MCF 10A (cell line): ENCODE measurements at places on chromosomes 2 and 18. TPM values are rescaled to one million over a fixed set of nuclear protein-coding genes. Genes with fewer than 3 reads are reported as not detected.

DNA sequence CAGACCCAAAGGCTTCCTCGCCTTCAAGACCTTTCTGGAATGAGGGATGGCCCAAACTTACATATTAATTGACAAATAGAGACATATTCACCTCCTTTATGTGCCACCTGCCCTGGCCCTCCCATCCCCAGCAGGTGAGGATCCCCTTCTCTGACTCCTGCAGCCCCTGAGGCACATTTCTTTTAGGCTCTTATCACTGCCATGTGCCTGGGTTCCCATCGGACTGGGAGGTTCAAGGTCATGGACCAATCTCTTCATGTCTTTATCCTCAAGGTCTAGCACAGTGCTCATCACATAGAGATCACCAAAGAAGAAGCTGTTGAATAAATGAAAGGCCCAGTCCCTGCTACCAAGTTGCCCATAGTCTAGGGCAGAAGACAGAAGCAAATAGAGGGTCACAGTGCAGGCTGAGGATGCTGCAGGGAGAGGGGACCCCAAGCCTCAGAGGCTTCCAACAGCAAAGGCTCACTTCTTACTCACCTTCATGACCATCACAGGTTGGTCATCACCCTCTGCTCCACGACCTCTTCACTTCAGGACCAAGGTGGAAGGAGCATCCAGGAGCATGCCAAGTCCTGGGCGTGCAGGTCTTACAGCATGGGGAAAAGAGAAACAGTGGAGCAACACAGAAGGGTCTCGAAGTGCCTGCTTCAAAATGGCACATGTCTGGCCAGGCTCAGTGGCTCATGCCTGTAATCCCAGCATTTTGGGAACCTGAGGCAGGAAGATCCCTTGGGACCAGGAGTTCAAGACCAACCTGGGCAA is 193.9 kb downstream of the SMAD2 start:
- H3K27ac ChIP-seq, result no peak overlapping the region
- H3K4me3 ChIP-seq, result no peak overlapping the region
- H3K27me3 ChIP-seq, result peaks cover 93% of the 10 kb centered on the region
- DNase-seq, result no peak

GRCh38 chr2:105576440-105577241 is 168.1 kb upstream of the NCK2 start:
- H3K4me3 ChIP-seq, result no peak overlapping the region
- peaks cover 32% of the 10 kb centered on the region for H3K27me3 ChIP-seq
- H3K27ac ChIP-seq, result peak overlapping the region; percentile 52
- no peaks in the 10 kb centered on the region for H3K36me3 ChIP-seq

- DNase-seq, result no peak
- no peak overlapping the region for H3K27ac ChIP-seq
- H3K4me1 ChIP-seq, result peaks cover 6% of the 10 kb centered on the region
- H3K4me3 ChIP-seq, result no peak overlapping the region
Measured at GRCh38 chr2:227150222-227150936, 13.6 kb downstream of the COL4A4 start.

DNA sequence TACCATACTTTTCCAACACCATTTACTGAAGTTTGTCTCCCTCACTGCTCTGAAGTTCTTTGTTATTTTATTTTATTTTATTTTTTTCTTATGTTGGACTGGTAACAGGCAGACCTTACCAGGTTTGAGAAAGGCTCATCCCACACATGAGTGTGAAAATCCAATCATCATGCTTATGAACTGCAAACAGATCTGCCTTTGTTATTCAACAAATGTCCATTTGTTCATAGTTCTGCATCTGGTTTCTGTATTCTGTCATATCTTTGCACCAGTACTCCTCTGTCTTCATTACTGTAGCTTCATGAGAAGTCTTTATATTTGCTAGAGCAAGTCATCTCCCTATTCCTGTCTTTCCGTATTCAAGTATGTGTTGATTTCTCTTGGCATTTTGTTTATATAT is 5.3 kb downstream of the RNU2-63P start:
- H3K27me3 ChIP-seq, result no peaks in the 10 kb centered on the region
- H3K4me1 ChIP-seq, result peaks cover under 1% of the 10 kb centered on the region
- no peak overlapping the region for H3K27ac ChIP-seq
- H3K36me3 ChIP-seq, result peaks cover under 1% of the 10 kb centered on the region
- H3K4me3 ChIP-seq, result no peak overlapping the region

- H3K27ac ChIP-seq, result peak overlapping the region; percentile 97
- H3K27me3 ChIP-seq, result no peaks in the 10 kb centered on the region
- DNase-seq, result peak; percentile 73
- H3K4me3 ChIP-seq, result peak overlapping the region; percentile 95
- peaks cover 35% of the 10 kb centered on the region for H3K36me3 ChIP-seq
- H3K4me1 ChIP-seq, result peaks cover 47% of the 10 kb centered on the region
Measured at GRCh38 chr2:36356990-36357846, 1.6 kb downstream of the CRIM1 start.

- DNase-seq, result no peak
- no peak overlapping the region for H3K4me3 ChIP-seq
- no peaks in the 10 kb centered on the region for H3K27me3 ChIP-seq
- no peaks in the 10 kb centered on the region for H3K36me3 ChIP-seq
Measured at GRCh38 chr2:204849892-204850291, 304.6 kb downstream of the PARD3B start.

DNA sequence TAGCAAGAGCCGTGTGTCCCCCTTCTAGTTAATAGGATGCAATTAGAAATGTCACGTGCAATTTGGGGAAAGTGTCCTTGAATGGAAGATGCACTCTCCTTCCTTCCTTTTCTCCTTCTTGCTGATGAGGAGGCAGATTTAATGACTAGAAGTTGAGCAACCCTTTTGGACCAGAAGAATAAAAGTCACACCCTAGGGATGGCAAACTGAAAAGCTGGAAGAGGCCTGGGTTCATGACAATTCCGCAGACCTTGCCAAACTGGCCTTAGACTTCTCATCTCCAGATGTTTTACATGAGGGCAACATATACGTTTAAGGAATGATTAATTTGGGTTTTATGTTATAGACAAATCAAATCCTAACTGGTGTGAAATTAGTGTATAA is 38.6 kb upstream of the NCOA1 start:
- H3K4me3 ChIP-seq, result no peak overlapping the region
- H3K27me3 ChIP-seq, result no peaks in the 10 kb centered on the region
- DNase-seq, result no peak
- no peaks in the 10 kb centered on the region for H3K36me3 ChIP-seq
- peaks cover 6% of the 10 kb centered on the region for H3K4me1 ChIP-seq
- H3K27ac ChIP-seq, result no peak overlapping the region

- no peaks in the 10 kb centered on the region for H3K36me3 ChIP-seq
- H3K27me3 ChIP-seq, result no peaks in the 10 kb centered on the region
- H3K4me3 ChIP-seq, result no peak overlapping the region
- no peak for DNase-seq
- H3K27ac ChIP-seq, result no peak overlapping the region
- no peaks in the 10 kb centered on the region for H3K4me1 ChIP-seq
Measured at GRCh38 chr2:28544405-28544921, 48.6 kb downstream of the PLB1 start.

DNA sequence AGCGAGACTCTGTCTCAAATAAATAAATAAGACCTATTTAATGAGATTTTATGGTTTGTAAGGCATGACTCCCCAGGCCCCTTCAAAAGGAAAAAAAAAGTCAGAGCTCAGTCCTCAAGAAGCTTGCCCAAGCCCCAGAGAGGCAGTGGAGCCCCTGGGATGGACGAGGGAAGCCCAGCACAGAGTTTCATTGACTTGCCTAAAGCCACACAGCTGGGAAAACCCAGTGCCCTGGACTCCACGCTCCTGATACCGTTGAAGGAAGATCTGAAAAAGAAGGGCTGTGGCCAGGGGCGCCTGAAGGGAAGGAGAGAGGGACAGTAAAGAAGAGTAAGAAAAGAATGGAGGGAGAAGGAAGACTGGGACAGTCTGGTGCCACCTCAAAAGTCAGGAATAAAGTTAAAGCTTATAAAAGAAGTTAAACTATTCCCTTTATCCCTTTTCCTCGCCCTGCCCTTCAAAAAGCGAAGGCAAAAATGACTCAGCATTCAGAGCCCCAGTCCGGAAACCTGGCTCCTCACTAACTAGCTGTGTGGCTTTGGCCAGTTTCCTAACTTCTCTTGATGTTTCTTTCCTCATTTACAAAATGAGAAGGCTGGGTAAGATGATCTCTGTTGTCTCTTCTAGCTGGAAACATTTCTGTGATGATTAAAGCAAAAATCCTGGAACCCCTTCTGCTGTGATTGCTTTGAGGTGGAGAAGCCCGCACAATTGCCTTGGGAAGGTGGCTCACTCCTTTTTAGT is 46.7 kb downstream of the LYPD1 start:
- H3K27me3 ChIP-seq, result no peaks in the 10 kb centered on the region
- H3K27ac ChIP-seq, result peak overlapping the region; percentile 77
- peaks cover 43% of the 10 kb centered on the region for H3K4me1 ChIP-seq
- H3K36me3 ChIP-seq, result no peaks in the 10 kb centered on the region
- peak overlapping the region; percentile 25 for H3K4me3 ChIP-seq

- peak overlapping the region; percentile 18 for H3K27ac ChIP-seq
- peak; percentile 100 for DNase-seq
- no peaks in the 10 kb centered on the region for H3K27me3 ChIP-seq
- H3K36me3 ChIP-seq, result no peaks in the 10 kb centered on the region
- H3K4me3 ChIP-seq, result no peak overlapping the region
- H3K4me1 ChIP-seq, result peaks cover 50% of the 10 kb centered on the region
Measured at GRCh38 chr18:75923169-75923568, 495.7 kb upstream of the SMIM21 start.

DNA sequence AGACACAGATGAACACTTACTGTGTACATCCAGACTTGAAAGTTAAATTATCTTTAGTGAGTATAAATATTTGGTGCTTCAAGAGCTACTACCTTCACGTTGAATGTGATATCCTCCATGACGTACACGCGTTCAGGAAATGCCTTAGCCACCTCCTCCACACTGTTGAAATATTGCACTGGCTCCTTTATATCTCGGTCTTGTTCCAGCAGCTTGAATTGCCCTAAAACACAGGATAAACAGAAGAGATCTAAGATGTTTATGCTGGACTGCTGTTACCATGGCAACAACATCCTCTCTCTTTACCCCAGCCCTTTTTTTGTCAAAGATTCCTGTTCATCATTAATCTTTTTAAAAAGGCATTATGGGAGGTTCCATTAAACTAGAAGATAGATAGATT is 120.3 kb downstream of the MEP1B start:
- H3K27ac ChIP-seq, result no peak overlapping the region
- no peak for DNase-seq
- peaks cover 15% of the 10 kb centered on the region for H3K4me1 ChIP-seq
- H3K4me3 ChIP-seq, result no peak overlapping the region
- H3K27me3 ChIP-seq, result no peaks in the 10 kb centered on the region
- H3K36me3 ChIP-seq, result peaks cover 10% of the 10 kb centered on the region

DNA sequence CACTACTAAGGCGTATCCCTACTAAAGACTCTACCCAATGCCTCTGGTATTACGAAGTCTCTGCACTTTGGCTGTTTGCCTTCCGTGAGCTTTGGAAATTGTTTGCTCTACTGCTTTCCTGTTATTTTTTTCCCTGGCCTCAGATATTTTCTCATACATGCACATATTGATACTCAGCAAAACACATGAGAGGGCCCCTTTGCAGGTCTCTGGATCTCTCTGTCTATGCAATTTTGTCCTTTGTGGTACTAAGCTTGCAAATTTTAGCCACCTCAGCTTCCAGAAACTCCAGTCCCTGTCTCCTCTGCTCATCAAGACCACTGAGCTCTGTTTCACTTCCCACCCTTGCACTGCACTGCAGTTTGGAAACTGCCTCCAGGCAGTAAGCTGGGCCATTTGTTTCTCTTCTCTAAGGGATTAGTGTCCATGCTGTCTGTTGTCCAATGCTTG is 46.6 kb downstream of the TAF1B start:
- peaks cover 31% of the 10 kb centered on the region for H3K36me3 ChIP-seq
- H3K4me1 ChIP-seq, result peaks cover 11% of the 10 kb centered on the region
- DNase-seq, result no peak
- peak overlapping the region; percentile 16 for H3K27ac ChIP-seq
- no peak overlapping the region for H3K4me3 ChIP-seq

DNA sequence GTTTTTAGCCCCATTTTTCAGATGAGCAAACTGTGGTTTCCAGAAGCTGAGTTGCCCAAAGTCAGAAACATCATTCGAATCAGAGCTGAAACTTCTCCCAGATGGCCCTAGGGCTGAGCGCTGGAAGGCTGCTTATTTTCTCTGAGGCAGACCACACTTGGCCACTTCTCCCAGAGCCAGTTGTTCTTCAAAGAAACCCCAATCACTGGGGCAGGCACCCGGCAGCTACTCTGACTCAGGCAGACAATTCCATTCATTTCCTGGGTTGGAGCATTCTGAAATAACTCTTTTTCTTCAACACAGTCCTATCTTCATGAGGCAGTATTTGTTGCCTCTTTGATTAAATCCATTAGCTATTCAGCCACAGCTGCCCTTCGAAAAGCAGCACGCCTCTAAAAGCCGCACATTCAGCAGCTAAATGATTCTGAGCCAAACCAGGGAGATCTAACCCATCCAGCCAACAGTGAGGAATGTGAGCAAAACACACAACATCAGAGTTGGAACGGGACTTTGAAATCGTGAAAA is 40.9 kb downstream of the LRATD1 start:
- no peak overlapping the region for H3K27ac ChIP-seq
- H3K27me3 ChIP-seq, result no peaks in the 10 kb centered on the region
- peaks cover under 1% of the 10 kb centered on the region for H3K4me1 ChIP-seq
- peaks cover under 1% of the 10 kb centered on the region for H3K36me3 ChIP-seq
- no peak for DNase-seq

- no peaks in the 10 kb centered on the region for H3K4me1 ChIP-seq
- DNase-seq, result no peak
Measured at GRCh38 chr2:134738141-134738870, 19.5 kb upstream of the TMEM163 start.

PAX3 gene
- not detected in 2 replicates for total RNA-seq

GLI2 gene
- 0.61 and 0.74 TPM in 2 replicates for total RNA-seq

RAX gene
- total RNA-seq, result not detected in 2 replicates

DSG1 gene
- total RNA-seq, result not detected in 2 replicates
